ENCODE measurements at places on chromosomes 3 and 15. TPM values are rescaled to one million over a fixed set of nuclear protein-coding genes. Genes with fewer than 3 reads are reported as not detected.

- no peak for DNase-seq
Measured at GRCh38 chr3:116423374-116423773, 21.9 kb downstream of the LSAMP start.

DNA sequence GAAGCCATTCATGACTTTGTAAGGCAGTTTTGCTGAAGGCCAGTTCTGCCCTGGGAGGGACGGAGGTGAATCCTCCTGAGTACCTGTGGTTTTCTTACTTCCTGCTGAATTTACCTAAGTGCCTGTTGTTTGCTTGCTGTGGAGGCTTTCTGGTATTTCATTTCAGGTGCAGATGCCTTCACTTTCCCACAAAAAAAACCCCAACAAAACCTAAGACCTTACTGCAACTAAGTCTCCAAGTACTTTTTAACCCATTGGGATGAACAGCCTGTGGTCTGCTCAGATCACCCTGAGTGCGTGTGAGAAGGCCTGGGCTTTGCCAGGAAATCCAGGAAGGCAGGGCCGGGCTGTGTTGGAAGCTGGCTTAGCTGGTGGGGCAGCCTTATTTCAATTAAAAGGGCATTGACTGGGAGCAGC, 65.3 kb downstream of the IGF1R start:
- no peak for DNase-seq

DNA sequence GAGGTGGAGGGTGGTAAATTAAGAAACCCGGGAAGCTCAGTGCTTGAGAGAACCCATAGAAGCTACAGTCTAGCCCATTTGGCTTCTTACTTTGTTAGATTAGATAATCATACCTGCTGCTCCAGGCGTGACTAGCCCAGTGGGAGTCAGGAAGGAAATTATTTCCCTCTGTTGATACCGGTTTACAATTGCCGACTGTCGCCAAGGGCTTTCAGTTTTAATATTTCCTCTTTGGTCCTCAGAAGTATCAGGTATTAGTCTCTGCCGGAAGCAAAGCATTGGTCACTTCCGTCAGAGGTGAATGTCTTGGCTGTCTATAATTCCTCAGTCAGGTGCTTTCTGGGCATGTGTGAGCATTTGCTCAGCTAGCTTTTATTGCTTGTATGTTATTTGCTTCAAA, 75.2 kb downstream of the LPP start:
- no peak for DNase-seq

DNA sequence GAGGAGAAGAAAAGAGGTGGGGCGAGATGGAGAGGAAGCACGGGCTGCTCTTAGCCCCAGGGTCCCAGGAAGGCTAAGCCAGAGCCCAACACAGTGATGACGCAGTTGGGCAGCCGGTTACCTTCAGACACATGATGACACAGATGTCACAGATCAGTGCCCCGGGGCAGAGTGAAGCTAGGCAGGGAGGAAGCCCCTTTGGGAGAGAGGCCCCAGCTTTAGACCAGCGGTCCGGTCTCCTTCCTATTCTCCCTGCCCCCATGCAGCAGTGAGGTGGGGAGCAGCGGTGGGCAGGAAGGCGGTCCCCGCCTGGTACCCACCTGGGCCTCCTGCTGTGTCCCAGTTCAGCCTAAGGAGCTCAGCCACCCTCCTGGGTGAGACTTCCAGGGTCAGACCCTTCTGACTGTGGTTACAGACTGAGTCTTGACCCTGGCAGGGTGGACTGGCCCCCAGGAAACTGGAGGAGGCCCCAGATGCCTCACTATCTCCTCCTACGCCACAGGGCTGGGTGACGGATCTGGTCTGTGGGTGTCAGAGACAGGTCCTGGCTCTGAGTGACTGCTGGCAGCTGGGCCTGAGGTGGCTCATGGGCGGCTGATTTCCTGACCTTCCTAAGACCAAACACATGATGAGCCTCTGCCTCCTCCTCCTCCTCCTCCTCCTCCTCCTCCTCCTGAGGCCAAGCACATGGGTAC, 38.8 kb upstream of the LINGO1 start:
- no peak for DNase-seq

DNA sequence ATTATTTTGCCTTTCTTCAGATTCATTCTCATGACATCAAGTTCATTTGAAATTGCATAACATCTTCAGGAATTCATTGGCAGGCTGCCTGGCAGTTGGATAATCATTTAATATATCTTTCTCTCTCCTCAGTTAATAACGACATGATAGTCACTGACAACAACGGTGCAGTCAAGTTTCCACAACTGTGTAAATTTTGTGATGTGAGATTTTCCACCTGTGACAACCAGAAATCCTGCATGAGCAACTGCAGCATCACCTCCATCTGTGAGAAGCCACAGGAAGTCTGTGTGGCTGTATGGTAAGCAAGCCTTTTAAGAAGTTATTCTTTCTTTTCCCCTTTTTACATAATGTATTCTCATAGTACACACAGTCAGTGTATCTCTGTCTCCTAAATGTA, 38.2 kb downstream of the TGFBR2 start:
- DNase-seq: no peak

DNA sequence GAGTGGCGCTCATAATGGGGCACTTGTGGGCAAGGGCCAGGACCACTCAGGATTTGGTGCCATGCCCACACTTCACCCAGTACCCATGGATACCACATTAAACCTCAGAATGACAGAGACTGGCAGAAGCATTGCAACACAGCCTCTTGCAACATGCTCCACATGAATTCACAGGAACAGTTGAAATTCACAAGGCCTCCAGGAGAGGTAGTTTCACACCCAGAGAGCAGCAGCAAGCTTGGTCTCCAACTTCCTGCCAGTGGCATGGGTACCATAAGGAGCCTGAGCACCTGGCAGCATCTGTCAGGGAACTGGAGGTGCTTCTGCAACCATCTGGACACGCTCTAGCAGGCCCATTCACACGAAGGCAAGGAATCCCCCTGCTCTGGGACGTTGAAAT, 101.0 kb downstream of the OSBPL10 start:
- DNase-seq: no peak

Gene GOLGA8M
- total RNA-seq: not detected

Gene OGG1
- total RNA-seq: 43.4 TPM

Data from H9 (cell line).